ENCODE measurements at places on chromosomes 12 and 14. TPM values are rescaled to one million over a fixed set of nuclear protein-coding genes. Genes with fewer than 3 reads are reported as not detected.
A peak's percentile ranks its signal among the peaks of the same experiment; 100 is the strongest.

- no peak overlapping the region for H3K27ac ChIP-seq
- H3K36me3 ChIP-seq: no peaks in the 10 kb centered on the region
- no peak overlapping the region for H3K4me3 ChIP-seq
- H3K27me3 ChIP-seq: no peaks in the 10 kb centered on the region
Observed at GRCh38 chr12:25433024-25433423, 120.1 kb downstream of the LMNTD1 start.

DNA sequence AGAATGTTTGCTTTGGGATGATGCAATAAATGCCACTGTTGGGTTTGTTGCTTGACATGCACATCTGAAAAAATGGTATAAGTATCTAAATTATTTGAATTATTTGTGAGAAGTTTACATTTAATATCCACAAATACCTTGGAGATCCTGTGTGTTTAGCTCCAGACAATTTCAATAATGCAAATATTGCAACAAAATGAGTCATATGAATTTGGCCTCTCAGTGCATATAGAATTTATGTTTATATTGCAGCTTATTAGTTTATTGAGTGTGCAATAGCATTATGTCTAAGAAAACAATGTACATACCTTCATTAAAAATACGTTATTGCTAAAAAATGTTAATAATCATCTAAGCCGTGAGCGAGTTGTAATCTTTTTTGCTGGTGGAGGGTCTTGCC is 153.3 kb downstream of the FSCB start:
- no peak overlapping the region for H3K27ac ChIP-seq
- no peaks in the 10 kb centered on the region for H3K36me3 ChIP-seq
- H3K27me3 ChIP-seq: no peaks in the 10 kb centered on the region
- no peaks in the 10 kb centered on the region for H3K4me1 ChIP-seq
- DNase-seq: no peak

DNA sequence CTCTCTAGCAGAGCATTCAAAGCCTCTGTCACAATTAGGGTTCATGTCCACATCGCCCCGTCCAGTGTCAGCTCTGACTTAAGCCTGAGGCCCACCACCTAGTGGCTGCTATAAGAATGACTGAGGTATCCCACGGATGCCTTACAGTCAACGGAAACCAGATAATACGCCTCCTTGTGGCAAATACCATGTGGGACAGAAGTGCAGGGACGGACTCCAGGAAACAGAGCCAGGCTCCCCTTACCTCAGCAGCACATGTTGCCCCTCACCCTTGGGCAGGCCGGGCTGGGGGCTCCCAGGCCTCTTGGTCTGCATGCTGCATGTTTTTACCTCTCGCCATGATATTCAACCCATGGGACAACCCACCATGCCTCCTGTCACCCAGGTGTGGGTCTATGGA is 86.3 kb downstream of the VWF start:
- no peak overlapping the region for H3K27ac ChIP-seq
- H3K27me3 ChIP-seq: no peaks in the 10 kb centered on the region
- DNase-seq: no peak
- H3K4me3 ChIP-seq: no peak overlapping the region
- no peaks in the 10 kb centered on the region for H3K36me3 ChIP-seq

DNA sequence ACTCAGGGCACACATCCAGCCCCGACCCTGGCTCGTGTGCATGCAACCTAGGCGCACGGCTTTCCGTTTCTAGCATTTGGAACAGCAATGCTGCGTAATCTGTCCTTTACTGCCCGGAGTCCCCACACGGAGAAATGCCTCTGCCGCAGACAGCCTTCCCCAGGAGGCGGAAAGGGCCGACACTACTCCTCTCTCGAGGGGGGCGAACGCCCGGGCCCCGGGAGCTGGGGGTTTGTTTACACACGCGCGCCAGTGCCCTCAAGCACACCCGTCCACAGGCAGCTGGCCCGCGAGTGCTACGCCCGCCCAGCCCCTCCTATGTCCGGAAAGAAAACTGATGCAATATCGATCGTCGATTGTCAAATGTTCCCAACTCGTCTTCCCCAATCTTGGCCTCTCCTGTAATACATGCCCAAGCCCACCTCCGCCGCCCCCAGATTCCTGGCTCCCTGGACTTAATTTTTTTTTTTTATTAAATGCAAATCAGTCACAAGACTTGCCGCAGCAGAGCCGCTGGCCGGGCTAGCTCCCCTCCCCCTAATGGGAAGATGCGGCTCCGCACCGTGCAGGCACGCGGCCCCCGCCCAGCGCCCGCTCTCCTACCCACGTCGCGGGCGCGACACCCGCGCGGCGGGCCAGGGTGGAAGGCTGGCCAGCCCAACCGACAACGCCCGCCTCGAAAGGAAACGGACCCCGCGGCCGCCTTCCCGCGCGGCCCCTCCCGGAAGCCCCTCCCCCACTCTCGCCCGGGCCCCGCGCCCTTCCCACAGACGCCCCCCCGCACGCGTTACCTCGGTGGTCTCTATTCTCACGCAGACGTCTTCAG is 642 bp downstream of the SLC38A2 start:
- peaks cover 4% of the 10 kb centered on the region for H3K4me1 ChIP-seq
- H3K36me3 ChIP-seq: no peaks in the 10 kb centered on the region
- DNase-seq: peak; percentile 67
- H3K27ac ChIP-seq: peak overlapping the region; percentile 98
- peak overlapping the region; percentile 91 for H3K4me3 ChIP-seq

HHIPL1 gene
- total RNA-seq: 1.5 TPM

SALL2 gene
- total RNA-seq: 16.6 TPM

GRCh38 chr12:71627438-71628002 is 36.1 kb downstream of the ZFC3H1 start:
- no peak overlapping the region for H3K27ac ChIP-seq
- H3K4me1 ChIP-seq: no peaks in the 10 kb centered on the region
- no peaks in the 10 kb centered on the region for H3K27me3 ChIP-seq
- no peak for DNase-seq
- H3K36me3 ChIP-seq: no peaks in the 10 kb centered on the region

DNA sequence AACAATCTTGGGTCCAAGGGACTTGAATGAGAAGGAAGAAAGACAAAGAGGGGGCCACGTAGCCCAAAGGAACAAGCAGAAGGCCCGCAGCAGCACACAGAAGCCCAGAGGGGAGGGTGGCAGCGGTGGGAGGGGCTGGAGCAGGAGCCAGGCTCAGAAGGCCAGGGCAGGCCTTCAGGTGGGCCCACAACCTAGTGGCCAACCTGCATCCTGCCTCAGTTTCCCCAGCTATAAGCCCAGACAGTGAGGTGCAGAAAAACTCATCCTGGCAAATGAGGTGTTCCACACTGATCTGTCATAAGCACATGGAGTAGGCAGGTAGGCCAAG is 34.1 kb downstream of the LTBP2 start:
- peak overlapping the region; percentile 57 for H3K27ac ChIP-seq
- peaks cover 7% of the 10 kb centered on the region for H3K4me1 ChIP-seq
- no peaks in the 10 kb centered on the region for H3K27me3 ChIP-seq
- H3K36me3 ChIP-seq: no peaks in the 10 kb centered on the region
- H3K4me3 ChIP-seq: no peak overlapping the region

DNA sequence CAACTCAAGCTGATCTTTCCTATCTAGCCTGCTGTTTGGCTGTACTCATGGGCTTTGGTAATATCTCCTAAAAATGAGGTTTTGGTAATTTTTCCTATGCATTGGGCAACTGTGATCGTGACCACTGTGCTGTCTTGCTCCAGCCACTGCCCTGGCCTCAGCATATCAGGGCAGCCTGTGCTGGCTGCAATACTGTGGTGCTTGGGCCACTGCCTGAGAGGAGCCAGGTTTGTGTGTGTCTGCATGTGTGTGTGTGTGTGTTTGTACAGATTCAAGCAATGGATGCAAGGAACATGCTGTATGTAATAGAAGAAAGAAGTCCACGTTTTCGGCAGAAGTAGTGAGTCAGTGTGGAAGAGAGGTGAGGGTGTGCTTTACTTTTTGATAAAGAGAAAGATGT is 13.0 kb downstream of the ERG28 start:
- H3K4me1 ChIP-seq: no peaks in the 10 kb centered on the region
- H3K27ac ChIP-seq: no peak overlapping the region

DNA sequence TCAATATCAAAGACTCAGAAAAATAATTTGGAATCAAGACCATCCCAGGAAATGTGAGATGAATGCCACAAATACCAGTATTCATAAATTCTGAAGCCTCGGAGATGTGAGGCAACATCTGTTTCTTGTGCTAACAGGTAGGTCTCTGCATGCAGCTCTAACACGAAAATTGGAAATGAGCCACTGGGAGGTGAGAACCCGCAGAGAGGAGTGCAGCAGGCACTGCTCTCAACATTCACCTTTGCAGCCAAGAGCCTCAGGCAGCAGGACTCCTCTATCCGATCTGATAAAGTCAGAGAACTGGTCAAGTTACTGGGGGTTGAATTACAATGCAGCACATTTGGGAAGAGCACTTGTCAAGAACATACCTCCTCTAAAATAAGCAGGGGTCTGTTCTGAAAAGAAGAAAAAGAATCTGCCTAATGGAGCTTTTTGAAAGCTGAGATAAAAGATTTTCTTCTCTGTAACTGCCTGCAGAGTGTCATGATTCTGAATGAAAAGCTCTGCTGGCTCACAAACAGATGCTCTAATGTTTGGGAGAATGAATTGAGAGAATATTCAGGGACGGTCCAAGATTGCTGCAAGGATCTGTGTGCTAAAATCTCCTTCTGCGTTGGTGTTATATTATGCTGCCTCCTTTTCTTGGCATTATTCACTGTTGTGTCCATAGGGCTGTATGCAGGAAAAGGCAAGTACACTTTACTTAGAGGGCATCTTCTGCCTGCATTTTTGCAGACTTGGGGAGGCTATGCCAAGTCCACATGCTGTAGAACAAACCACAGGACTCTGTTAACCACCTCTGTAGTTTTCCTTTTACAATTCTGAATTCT is 209.6 kb upstream of the KRR1 start:
- H3K4me1 ChIP-seq: no peaks in the 10 kb centered on the region
- peak overlapping the region; percentile 66 for H3K27ac ChIP-seq
- H3K27me3 ChIP-seq: no peaks in the 10 kb centered on the region
- H3K4me3 ChIP-seq: no peak overlapping the region

DNA sequence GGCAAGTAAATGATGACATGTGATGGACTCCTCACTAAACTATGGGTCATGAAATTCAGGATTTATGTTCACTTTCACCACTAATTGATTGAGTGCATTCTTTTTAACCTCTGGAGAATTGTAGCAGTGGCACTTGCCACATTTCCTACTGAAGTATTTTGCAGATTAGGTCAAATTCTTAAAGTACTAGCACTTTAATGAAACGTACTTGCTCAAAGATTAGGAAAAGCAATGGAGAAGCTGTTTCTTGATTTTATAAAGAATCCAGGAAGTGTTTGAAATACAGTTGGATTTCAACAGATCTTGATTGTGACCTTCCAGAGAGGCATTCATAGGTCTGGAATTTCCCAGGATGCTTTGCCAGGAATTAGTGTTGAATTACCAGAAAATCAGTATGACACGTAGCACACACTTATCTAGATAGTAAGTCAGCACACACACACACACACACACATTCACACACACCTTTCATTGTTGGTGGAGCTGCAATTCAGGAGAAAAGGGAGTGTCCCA is 162.6 kb downstream of the MYRFL start:
- H3K36me3 ChIP-seq: no peaks in the 10 kb centered on the region
- peaks cover 4% of the 10 kb centered on the region for H3K4me1 ChIP-seq
- H3K27ac ChIP-seq: peak overlapping the region; percentile 69
- H3K27me3 ChIP-seq: no peaks in the 10 kb centered on the region
- no peak overlapping the region for H3K4me3 ChIP-seq
- DNase-seq: no peak

DNA sequence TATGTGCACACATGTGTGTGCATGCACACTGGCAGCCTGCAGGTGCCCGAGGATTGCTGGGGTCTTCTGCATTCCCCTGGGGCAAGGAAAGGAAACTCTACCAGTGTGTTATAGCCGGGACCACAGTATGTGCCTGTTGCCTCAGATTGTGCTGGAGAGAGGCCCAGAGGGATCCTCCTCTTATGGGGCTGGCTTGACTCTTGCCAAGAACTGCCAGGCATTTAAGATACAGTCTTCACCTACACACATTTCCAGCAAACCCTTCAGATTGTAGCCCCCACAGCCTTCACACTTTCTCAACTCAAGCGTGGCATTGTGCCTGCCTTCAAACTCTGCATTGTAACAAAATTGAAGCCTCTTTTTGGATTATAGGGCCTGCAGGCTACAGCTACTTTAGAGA is 176.7 kb upstream of the DYRK2 start:
- no peak overlapping the region for H3K27ac ChIP-seq
- DNase-seq: no peak
- H3K27me3 ChIP-seq: no peaks in the 10 kb centered on the region
- H3K36me3 ChIP-seq: no peaks in the 10 kb centered on the region

- no peak overlapping the region for H3K4me3 ChIP-seq
- no peaks in the 10 kb centered on the region for H3K27me3 ChIP-seq
- H3K36me3 ChIP-seq: no peaks in the 10 kb centered on the region
- peak overlapping the region; percentile 72 for H3K27ac ChIP-seq
- no peaks in the 10 kb centered on the region for H3K4me1 ChIP-seq
Observed at GRCh38 chr14:75702616-75703261, 41.7 kb downstream of the TTLL5 start.

CRACR2A gene
- total RNA-seq: 33.6 TPM

GRCh38 chr12:1810201-1810930 is 10.0 kb upstream of the LRTM2 start:
- no peak overlapping the region for H3K27ac ChIP-seq
- H3K27me3 ChIP-seq: no peaks in the 10 kb centered on the region
- no peaks in the 10 kb centered on the region for H3K4me1 ChIP-seq
- H3K36me3 ChIP-seq: no peaks in the 10 kb centered on the region
- no peak for DNase-seq
- H3K4me3 ChIP-seq: no peak overlapping the region

DNA sequence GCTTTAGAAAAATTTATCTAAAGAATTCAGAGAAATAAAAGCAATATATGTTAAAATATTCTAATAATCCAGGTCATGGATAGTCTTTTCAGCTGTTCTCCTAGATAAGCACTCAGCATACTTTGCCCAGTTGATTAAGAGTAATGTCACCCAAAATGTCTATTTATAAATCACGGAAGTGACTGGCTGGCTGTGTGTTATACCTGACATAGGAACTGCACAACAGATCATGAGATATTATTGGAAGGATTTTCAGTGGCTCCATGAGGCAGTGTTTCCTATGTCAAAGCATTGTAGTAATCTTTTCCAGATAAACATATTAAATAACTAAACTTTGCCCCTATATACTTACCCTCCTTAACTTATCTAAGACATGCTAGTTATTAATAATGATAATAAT is 128.8 kb downstream of the ITPR2 start:
- H3K27ac ChIP-seq: no peak overlapping the region
- no peaks in the 10 kb centered on the region for H3K27me3 ChIP-seq
- no peaks in the 10 kb centered on the region for H3K4me1 ChIP-seq
- no peak for DNase-seq

GRCh38 chr12:124490584-124491305 is 76.7 kb downstream of the NCOR2 start:
- H3K4me1 ChIP-seq: peaks cover 5% of the 10 kb centered on the region
- H3K36me3 ChIP-seq: no peaks in the 10 kb centered on the region
- no peak overlapping the region for H3K27ac ChIP-seq

PRIM1 gene
- total RNA-seq: 71.7 TPM

- no peak for DNase-seq
- H3K4me1 ChIP-seq: peaks cover 6% of the 10 kb centered on the region
- no peak overlapping the region for H3K4me3 ChIP-seq
- peak overlapping the region; percentile 91 for H3K27ac ChIP-seq
- no peaks in the 10 kb centered on the region for H3K27me3 ChIP-seq
- H3K36me3 ChIP-seq: no peaks in the 10 kb centered on the region
Observed at GRCh38 chr12:22276867-22277266, 57.6 kb downstream of the ST8SIA1 start.
